ENCODE measurements at places on chromosomes 2 and 18. TPM values are rescaled to one million over a fixed set of nuclear protein-coding genes. Genes with fewer than 3 reads are reported as not detected.

The HOXD12 gene
- not detected for total RNA-seq

The STPG4 gene
- total RNA-seq = under 0.01 TPM

The AQP12B gene
- total RNA-seq = not detected

The ECEL1 gene
- not detected for total RNA-seq

The CIDEA gene
- total RNA-seq = 0.58 TPM

The UGT1A8 gene
- total RNA-seq = not detected

The ACMSD gene
- total RNA-seq = 0.28 TPM

The CHST9 gene
- under 0.01 TPM for total RNA-seq

The LRRTM1 gene
- total RNA-seq = not detected

The TBC1D8 gene
- 5.8 TPM for total RNA-seq

The ADI1 gene
- total RNA-seq = 52.7 TPM

The PPP1R1C gene
- 0.77 TPM for total RNA-seq

The PIKFYVE gene
- total RNA-seq = 30.7 TPM

The B3GNT2 gene
- 27.1 TPM for total RNA-seq

Data from regular cardiac myocyte (primary cell).